Astrocyte (in vitro differentiated cells and primary cell): ENCODE measurements at places on chromosomes 5 and 9.

- DNase-seq = no peak
Measured at GRCh38 chr9:5756633-5757032, 76.3 kb downstream of the ERMP1 start.

GRCh38 chr9:135971111-135971766 is 10.1 kb upstream of the UBAC1 start:
- DNase-seq = no peak

DNA sequence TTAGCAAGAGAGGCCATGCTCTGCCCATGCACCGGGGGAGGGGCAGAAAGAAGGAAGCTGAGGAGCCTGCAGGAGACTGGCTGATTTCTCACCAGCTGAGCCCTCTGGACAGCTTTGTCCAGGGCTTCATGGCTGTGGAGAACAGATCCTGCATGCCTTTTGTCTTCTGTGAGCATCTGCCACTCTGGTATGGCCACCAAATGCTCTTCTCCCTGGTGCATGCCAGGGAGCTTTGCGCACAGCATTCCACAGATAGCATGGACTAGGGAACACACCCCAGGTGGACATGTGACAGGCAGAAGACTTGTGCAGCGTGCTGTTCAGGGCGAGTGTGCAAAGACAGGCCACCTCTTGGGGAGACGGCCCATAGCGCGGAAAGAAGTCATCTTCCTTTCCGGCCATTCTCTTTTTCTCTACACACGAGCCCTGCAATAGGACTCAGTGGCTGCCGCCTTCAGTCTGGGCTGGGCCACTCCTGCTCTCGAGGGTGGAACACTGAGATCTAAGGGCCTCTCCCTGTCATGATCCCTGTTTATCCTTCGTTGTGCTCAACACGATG is 56.7 kb downstream of the GADD45G start:
- DNase-seq = no peak

DNA sequence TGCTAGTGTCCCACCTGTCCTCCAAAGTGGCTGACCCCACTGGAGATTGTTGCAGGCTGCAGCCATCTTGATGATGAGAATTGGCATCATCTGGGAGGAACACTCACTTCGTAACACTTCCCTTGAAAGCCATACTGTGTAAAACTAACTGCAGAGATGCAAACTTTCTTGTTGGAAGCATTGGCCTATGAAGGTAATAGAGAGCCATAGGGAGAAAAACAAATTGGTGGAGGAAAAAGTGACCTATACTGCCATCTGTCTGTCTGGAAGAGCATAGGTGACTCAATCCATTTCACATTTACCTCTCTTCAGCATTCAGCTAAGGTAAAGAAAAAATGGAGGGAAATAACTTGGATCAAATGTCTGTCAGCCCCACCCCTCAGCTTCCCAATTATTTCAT is 473.4 kb downstream of the NTRK2 start:
- DNase-seq = no peak

DNA sequence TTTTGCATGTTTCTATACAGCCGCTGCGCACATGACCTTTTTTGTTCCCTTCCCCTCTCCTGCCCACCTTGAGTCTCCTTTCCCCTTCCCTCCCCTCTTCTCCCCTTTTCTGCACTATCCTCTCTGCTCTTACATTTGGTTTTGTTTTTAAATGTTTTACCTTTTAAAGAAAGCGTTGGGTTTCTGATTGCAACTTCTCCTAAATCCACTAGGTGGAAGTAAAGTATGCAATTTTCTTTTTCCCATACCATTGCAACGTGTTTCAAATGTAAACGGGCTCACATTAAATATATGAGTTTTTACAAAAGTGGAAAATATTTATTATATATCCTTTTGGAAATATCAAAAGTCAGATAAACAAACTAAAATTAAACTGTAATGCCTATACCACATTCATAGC is 500.9 kb downstream of the DIRAS2 start:
- DNase-seq = no peak

DNA sequence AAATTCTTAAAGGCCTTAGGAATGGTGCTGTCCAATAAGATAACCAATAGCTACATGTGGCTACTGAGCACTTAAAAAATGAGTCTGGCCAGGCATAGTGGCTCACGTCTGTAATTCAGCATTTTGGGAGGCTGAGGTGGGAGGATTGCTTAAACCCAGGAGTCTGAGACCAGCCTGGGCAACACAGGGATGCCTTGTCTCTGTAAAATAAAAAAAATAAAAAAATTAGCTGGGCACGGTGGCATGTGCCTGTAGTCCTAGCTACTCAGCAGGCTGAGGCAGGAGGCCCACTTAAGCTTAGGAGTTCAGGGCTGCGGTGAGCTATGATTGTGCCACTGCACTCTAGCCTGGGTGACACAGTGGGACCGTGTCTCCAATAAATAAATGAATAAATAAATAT is 1.3 kb upstream of the SLC22A5 start:
- DNase-seq = no peak

DNA sequence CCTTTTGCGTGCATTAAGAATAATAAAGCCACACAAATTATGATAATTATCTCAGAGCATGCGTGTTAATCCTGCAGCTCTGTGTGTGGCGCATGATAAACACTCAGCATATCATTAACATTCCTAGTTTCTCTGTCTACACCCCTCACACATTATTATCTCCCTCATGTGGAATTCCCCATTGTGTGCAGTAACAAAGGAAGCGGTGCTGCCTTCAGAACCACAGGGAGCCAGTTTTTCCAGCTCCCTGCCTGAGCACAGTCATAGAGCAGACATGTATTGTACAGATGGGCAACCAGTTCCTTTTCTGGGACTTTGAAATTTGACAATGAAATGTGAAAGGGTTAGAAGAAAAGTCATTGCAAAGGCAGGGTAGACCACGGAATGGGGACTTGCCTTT is 1365.5 kb upstream of the CDH9 start:
- peak; percentile 63 for DNase-seq

- peak; percentile 3 for DNase-seq
Measured at GRCh38 chr9:97954550-97954989, 16.6 kb upstream of the HEMGN start.

DNA sequence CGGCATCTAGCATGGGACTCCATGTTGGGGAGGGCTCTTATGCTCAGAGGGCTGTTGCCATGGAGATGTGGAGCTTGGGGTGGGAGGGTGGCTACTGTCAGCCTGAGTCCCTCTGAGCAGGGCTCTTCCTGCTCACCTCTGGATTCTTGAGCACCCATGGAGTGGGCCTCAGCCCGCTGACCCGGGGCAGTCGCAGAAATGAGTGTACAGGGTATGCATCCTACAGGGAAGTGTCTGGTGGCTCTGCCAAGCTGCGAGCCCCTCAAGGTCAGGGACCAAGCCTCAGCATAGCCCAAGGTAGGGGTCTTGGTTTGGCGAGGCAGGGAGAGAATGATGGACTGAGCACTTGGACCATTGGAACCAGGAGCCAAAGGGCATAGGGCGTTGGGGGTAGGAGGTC is 104.1 kb downstream of the DAB2IP start:
- no peak for DNase-seq

DNA sequence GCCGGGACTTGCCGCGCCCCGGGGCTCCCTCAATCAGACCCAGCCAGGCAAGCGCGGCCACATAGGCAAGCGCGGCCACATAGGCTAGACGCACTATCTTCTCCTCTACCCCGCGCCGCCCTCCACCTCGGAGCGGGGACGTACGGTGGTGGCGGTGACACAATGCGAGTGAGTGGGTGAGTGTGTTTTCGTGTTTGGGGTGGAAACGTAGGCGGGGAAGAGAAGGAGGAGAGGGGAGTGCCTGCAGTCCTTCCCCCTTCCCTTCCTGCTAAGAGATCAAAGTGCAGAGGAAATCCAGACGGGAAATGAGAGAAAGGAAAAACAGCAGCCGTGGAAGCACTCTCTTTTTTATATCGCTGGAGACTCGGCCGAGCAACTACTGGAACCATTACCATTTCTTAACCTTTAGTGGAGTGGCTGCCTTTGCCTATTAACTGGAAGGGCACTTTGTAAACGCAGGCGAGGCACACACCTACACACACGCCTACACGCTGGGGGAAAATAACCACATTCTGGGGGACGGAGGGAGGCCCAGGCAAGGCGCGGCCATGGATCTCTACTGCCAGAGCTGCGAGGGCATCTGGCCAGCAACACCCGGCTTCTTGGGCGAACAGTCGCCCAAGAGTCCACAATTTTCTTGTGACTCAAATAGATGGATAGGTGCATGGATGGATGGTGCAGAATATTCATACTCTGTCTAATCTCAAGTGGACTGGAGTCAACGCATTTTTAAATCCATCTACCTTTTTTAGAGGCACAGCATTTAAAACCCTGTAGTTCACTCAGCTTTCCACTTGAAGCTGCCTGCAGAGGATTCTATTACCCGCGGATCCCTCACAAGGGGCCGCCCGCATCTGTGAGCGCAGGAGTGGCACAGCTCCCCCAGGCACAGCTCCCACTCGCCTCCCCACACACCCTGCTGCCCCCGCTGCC is 2.1 kb downstream of the EDIL3 start:
- DNase-seq = peak; percentile 69

DNA sequence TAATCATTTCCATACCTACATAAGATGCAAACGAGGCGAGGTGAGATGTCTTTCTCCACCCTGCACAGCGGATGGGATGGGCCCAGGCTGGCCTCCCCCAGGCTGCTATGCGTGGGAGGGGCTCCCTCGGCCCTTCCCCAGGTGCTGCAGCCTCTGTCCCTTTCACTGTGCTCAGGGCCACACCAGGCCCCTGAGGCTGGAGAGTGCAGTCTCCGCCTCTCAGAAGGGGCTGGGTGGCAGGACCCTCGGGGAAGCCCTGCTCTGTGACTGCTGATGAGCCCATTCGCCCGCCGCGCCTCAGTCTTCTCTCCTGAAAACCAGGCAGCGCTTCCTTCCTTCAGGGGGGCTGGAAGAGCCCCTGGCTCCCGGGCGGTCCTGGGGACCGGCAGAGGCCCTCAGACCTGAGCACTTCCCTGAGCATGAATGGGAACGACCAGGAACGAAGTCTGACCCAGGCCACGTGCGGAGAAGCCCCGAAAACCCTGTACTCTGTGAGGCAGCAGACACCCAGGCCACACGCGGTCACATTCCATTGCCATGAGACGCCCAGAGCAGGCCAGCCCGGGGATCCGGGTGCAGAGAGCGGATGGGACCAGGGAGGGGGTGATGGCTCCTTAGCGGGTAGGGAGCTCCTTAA is 21.9 kb upstream of the NOTCH1 start:
- DNase-seq = peak; percentile 78

DNA sequence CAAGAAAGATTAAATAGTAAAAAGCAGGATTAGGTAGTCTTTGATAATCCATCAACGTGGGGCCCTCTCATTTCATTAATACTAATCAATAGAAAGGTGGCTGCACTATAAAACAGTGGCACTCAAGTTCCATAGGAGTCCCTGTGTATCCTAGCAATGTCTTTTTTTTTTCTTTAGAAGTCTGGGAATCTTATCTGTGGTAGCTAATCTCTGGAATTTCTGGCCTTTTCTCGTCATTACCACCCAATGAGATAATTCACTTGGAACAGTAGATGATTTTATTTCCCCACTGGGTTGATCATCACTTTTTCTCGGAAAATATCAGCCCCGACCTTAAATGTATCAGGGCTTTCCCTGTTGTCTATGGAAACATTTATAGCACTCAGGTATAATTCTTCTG is 86.8 kb upstream of the CDH6 start:
- peak; percentile 87 for DNase-seq

DNA sequence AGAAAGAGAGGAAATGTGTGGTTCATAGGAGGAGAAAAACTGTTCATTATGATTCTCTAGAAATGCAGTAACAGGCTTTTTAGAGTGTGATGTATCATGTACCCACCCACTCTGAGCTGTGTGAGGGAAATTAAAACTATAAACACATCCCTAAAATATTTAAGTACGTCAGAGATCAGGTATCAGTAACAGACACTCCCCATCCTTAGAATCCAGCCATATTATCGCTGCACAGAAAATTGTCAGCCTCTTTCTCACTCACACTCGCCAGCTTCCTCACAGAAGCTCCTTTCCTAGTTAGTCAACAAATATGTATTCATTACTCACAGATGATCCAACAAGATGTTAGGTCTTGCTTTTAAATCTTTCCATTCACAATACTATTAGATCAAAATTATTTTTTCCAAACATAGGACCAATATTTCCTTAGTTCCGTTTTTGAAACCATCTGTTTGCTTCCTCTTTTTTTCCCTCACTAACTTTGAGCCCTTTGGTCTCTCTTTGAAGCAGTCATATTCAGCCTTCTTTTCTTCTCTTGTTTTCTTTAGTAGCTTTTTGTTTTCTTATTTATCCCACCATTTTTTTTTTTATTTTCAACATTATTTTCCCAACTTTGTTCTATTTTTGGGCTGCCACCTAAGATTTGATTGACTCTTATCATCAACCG is 13.6 kb upstream of the MAST4 start:
- DNase-seq = peak; percentile 77

GRCh38 chr5:1060535-1060981 is 51.3 kb downstream of the SLC12A7 start:
- DNase-seq = no peak

- no peak for DNase-seq
Measured at GRCh38 chr5:41935544-41935943, 10.5 kb downstream of the FBXO4 start.

GRCh38 chr5:97063251-97063650 is 79.2 kb downstream of the LIX1 start:
- no peak for DNase-seq
